Large intestine (tissue), 12 donors: ENCODE measurements at places on chromosomes 13 and 19.
A peak's percentile ranks its signal among the peaks of the same experiment; 100 is the strongest.

DNA sequence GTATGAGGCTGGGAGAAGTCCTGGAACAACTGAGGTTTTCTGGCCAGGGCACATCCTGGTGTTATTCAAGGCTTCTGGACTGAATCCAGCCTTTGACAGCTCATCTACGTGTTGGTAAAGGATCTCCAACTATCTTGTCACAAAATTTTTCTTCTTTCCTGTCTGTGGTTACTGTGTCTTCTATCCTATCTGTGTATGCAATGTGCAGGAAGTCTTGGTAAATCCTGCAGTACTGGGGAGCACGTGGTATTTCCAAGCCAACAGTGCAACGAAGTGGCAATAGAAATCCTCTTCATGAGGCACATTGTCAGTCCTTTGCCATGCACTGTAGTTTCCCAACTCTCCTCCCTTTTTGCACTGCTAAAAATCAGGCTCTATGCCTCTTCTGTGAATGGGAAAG is 86.7 kb downstream of the ZNF100 start:
- no peak overlapping the region for H3K4me3 ChIP-seq
- H3K4me1 ChIP-seq, result no peaks in the 10 kb centered on the region
- H3K27ac ChIP-seq, result no peak overlapping the region

DNA sequence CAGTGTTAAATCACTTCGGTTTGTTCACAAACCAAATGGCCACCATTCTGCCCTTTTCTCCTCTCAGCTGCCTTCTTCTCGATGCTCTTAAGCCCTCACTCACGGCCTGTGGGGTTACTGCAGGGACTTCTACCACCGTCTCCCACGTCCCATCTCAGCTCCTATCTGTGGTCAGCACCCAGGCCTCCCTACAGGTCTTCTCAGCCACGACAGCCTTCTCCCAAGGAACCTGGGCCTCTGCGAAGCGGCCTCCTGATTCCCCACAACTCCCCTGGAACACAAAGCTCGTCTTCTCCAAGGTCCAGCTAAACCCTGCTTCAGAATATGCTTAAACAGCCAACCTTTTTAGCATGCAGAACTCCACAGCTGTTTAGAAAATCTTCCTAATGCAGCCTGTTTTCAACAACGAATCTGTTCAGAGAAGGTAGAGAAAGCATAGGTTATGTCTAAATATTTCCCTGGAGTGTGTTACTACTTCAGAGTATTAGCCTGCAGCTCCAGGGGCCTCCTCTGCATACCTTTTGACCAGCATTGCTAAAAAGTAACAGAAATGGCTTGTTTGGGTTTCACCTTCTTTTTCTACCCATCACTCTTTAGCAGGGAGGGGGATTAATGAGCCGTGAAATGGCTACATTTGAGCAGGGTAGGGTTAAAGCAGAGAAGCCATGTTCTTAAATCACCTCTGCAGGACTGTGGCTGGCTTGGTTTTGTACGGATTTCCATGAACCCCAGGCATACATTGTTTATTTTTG is 104.0 kb downstream of the COL4A2 start:
- H3K36me3 ChIP-seq, result peaks cover 10% of the 10 kb centered on the region
- no peak overlapping the region for H3K4me3 ChIP-seq
- H3K4me1 ChIP-seq, result peaks cover 6% of the 10 kb centered on the region
- H3K27ac ChIP-seq, result peak overlapping the region; percentile 21
- no peaks in the 10 kb centered on the region for H3K27me3 ChIP-seq

- DNase-seq, result peak; percentile 92
- no peak overlapping the region for H3K4me3 ChIP-seq
- peaks cover 19% of the 10 kb centered on the region for H3K4me1 ChIP-seq
- peak overlapping the region; percentile 75 for H3K27ac ChIP-seq
Observed at GRCh38 chr13:114230117-114230516, 4.6 kb upstream of the CDC16 start.

GRCh38 chr13:110684388-110685056 is 21.4 kb downstream of the CARS2 start:
- no peaks in the 10 kb centered on the region for H3K27me3 ChIP-seq
- peaks cover 21% of the 10 kb centered on the region for H3K4me1 ChIP-seq
- H3K4me3 ChIP-seq, result no peak overlapping the region
- DNase-seq, result peak; percentile 12
- peak overlapping the region; percentile 83 for H3K27ac ChIP-seq

DNA sequence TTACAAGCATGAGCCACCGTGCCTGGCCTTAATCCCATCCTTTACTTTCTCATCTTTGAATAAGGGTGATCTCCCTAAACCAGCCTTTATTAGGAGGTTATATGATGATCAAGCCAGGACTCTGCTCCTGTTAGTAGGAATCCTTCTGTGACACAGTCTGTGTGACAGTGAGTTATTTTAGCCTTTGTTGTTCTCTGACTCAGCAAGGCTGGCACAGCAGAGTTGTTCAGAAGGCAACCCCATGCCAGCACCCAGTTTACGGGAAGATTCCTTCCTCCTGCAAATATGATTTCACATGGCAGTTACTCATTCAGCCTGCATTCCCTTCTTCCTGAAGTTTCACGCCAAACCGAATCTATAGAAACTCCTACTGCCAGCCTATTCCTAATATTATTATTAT is 10.5 kb upstream of the MIER2 start:
- H3K36me3 ChIP-seq, result no peaks in the 10 kb centered on the region
- H3K4me1 ChIP-seq, result no peaks in the 10 kb centered on the region
- H3K4me3 ChIP-seq, result no peak overlapping the region
- H3K27me3 ChIP-seq, result no peaks in the 10 kb centered on the region
- no peak for DNase-seq
- H3K27ac ChIP-seq, result no peak overlapping the region
